A549 (cell line): ENCODE measurements at places on chromosomes 12 and 14.

DNA sequence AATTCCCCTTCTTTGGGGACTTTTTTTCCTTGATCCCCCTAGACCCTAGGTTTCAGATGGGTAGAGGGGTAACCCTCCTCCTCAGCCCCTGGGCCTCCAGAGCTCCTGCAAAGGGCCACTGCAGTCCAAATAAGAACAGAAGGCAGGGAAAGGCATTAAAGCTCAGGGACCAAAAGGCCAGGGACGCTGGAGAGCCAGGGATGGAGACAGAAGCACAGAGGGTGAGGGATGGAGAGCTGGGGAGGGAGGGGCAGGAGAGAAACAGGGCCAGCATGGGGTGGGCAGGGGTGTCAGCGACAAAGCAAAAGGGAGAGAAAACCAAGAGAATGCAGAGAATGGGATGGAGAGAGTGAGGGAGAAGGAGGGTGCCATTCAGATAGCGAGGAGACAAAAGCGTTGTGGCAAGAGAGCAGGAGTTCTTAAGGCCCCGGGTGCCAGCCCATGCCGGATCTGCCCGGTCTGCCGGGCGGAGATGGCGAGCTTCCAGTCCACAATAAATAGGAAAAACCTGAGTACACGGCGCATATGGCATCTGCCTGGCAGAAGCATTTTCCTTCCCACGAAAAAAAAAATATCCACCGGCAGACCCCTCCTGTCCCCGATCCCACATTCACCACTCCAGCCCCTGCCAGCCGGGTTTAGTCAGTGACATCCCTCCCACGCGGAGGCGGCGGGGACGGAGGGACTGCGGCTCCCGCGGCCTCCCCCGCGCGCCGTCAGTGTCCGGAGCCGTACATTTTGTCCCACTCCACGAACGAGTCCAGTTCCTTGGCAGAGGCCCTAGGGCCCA lies 28.6 kb downstream of the FIGNL2 start:
- DNase-seq: peak; percentile 48

GRCh38 chr14:97723351-97723750 lies 926.2 kb downstream of the VRK1 start:
- no peak for DNase-seq

GRCh38 chr14:69204753-69205152 lies 13.5 kb downstream of the EXD2 start:
- no peak for DNase-seq

GRCh38 chr12:30308010-30308717 lies 387.5 kb downstream of the IPO8 start:
- no peak for DNase-seq

GRCh38 chr14:53306267-53306721 lies 153.2 kb upstream of the DDHD1 start:
- peak; percentile 47 for DNase-seq

DNA sequence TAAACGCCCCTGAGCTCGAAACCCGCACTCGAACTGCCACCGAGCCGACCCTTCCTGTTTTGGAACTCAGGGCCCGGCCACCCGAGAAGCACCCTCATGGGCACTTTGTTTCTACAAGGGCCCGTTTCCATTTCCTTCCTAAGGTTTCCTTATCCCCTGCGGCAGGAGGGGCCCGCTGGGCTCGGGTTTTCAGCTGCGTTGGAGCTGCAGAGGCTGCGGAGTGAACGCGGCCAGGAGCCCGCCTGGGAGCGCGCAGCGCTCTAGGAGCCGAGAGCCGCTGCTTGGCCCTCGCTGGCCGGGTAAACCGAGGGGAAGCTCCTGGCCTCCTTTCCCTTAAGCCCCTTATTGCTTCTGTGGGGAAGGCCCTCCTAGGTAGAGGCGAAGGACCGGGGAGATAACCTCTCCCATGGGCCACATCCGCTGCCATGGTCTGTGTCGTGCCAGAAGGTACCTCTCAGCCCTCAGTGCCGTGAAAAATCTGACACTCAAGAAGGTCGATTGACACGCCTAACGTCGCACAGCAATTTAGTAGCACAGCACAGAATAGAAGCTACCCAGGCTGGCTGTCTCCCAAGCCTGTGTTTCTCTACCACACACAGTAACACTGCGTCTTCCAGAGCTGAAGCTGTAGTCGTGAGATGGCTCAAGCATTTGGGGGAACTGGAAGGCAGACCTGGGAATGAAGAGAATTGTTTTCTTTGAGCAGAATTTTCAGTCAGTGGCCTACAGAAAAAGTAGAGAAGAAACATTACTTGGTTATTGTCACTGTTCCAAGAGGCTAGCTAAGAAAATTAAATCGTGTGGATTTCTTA lies 12.9 kb upstream of the CALM1 start:
- no peak for DNase-seq

DNA sequence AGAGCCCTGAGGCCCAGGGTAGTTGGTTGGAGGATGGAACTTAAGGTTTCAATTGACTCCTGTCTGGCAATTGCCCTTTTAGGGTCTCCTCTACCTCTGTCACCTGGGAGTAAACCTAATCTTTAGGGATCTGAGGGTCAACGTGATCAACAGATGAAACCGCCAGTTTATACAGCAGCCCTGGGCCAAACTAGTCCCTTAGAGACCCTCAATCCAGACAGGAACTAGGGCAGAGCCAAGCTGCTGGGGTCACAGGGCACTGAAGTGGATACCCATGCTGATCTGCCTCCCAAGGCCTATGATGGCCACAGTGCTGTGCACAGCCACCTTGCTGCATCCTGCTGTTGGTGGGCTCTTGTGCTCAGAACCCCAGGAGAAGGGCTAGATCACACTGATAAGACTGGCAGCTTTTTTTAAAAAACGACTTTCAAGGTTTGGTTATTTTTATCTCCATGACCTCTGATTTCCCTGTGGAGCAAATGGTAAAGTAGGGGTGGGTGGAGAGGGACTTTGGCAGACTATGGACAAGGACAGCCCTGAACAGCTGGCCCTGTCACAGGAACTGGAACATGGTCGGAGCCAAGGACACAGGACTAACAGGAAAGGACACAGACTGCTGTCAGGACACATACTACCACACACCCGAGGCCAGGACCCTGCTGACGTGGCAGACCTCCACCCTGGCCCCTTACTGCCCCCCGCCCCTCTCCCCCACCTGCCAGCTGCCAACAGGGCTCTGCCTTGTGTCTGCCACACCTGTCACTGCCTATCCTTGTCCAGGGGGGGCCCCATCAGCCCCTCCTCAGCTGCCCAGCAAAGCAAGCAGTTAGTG lies 474 bp downstream of the FITM1 start:
- DNase-seq: no peak

DNA sequence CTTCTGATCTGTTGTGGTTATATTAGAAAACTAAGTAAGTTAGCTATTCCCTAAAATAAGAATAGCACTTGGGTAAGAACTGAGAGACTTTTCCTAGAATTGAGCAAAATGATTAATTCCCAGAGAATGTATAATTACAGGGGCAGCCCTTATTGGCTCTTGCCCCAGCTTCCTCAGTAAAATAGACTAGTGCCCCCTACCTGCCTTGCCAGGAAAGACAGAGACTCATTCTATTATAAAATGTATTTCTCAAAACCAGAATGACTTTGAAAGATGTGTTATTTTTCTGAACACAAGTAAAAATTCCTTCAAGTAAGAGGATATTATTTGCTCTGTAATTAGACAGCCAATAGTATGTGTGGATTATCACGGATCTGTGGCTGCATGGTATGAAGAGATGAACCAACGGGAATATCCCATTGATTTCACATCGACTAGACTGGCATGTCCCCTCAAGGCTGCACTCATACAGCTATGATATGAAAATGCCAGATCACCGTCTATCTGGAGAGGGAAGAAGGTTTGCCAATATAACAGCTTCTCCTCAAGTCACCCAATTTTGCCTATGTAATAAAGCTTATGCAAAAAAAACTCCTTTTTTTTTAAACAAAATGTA lies 7.4 kb upstream of the GLRX5 start:
- no peak for DNase-seq

- no peak for DNase-seq
Observed at GRCh38 chr12:109833307-109834189, at the start of gene TRPV4. TSS of gene TRPV4 (minus strand) at chr12:109833398. CDS start at chr12:109814796, 18,602 bp downstream.

DNA sequence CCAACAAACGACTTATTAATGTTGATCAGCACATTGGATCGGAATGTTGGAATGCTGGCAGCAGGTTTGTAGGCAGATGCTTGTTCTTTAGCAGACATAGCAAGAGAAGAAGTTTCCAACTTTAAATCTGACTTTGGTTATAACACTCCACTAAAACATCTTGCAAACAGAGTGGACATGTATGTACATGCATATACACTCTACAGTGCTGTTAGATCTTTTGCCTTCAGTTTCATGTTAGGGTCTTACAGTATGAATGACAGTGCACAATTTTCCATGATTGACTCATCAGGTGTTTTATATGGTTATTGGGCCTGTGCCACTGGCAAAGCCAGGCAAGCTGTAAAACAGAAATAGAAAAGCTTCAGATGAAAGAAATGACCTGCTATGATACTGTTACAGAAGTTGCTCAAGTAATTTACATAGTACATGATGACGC lies 14.3 kb upstream of the DHRS7 start:
- DNase-seq: peak; percentile 21

DNA sequence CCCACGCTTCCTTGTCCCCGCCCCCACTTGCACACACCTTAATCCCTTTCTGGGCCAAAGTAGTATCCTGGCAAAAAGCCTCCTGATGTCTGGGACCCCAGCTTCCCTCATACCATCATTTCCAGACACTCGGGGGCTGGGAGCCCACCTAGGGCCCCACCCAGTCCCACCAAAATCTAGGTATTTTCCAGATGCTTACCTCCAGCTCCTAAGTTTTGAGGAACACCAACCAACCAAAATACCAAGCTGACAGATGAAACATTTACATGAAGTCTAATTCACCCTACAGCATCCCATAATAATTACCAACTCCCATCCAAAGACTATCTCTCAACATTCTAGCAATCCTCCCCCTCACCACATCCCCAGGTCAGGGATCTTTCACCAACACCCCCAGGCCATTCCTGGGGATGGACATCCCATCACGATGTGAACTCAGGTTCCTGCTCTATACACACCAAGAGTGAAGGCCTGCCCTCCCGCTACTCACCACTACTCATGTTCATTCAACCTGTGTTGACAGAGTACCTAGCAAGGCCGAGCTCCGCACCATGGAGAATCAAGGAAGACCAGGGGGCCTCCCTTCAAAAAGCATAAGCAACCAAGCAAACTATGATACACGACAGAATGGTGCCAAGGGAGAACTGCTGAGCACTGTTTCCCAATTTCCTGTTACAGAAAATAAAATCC lies 1.6 kb upstream of the CHD4 start:
- peak; percentile 36 for DNase-seq

DNA sequence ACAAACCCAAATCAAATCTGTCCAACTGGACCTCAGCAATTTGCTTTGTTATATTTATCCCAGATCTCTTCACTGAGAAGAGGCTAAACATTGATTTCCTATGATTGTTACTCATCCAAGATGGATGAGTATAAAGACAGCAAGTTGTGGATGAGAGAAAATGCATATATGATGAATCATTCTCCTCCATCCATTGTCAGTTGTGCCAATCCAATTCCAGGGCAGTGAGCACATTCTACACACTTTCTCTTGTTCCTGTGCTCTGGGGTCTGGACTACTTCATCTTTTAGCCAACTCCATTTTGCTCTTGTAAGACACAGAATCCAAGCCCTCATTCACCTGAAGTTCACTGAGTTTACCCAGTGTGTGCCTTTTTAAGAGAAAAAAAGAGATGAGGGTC lies 105.7 kb downstream of the GCH1 start:
- no peak for DNase-seq

DNA sequence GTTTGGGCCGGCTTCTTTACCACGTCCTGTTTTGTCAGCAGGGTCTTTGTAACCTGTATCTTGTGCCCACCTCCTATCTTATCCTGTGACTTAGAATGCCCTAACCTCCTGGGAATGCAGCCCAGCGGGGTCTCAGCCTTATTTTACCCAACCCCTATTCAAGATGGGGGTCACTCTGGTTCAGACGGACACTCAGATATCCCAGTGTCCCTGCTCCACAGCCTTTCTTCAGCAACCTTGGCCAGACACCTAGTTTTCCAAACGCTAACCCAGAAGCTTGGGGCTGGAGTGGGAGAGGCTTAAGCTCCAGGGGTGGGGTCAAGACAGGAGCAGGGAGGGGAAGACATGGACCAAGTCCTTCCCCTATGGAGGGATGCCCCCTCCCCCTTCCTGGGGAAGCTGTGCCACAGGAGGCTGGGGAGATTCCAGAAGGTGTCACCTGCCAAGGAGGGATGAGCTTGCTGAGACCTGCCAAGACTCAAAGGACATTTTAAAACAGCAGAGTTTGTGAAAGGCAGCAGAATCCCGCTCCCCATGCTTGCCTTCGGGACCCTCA lies 62.2 kb downstream of the RIN3 start:
- no peak for DNase-seq

DNA sequence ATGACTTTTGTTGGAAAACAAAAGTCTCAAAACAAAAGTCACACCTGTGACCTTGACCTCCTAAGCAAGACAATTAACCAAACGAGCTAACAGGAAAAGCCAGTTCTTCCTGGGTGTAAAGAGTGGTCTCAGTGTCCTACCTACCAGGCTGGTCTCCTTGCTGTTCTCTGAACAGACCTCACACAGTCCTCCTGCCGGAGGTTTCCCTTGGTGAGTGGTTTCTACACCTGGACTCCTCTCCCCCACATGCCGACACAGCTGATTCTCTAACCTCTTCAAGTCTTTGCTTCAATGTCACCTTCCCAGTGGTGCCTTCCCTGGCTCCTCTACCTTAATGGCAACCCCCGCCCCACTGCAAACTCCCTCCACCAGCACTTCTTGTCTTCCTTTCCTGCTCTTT lies 238.6 kb downstream of the ZFP36L1 start:
- DNase-seq: no peak

DNA sequence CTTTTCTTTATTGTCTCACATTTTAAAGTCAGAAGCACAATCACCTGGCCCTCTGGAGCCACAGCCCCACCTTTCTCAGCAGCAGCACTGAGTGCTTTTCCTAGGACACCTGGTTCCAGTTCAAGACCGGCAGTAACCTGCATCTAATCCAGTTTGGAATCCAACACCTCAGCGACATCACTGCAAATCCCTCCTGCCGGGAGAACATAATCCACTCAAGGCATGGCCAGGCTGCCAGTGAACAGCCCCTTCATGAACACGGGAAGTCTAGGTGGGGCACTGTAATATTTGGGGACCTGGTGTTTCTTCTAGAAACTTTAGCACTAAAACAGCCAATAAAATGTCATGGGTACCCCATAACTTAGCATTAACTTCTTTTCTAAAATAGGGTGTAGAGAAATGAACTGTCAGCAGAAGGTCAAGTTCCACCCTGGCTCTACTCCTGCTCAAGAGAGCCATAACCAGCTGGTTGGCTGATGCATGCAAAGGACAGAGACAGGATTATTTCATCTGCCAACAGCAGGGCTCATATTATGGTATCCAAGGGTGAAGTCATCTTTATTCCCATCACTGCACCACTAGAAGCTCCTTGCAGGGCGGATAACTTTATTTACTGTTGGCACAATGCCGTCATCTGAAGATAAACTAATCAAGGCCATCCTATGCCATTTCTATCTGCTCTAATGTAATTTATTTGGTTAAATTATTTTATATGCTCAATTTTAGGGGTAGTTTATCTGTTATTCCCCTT lies 76.7 kb downstream of the TTC7B start:
- no peak for DNase-seq

- DNase-seq: no peak
Observed at GRCh38 chr12:128783129-128783574, 40.6 kb downstream of the SLC15A4 start.
